Inflammatory macrophage treated with lipopolysaccharide for 1 hour (primary cell): ENCODE measurements at places on chromosomes 7 and 10.

DNA sequence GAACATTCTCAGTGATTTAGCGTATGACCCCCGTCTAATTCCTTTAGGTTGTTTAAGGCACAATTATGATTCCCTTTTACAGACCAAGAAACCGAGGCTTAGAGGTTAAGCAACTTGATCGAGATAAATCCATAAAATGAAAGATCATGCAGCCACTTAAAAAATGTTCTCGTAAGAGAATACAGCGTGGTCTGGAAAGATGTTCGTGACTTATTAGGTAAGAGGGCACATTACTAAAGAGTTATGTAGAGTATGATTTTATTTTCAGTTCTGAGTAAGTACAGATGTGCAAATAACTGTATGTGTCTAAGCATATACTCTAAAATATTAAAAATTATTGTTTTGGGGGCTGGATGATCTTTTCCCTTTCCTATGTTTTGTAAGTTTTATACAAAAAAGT is 575.1 kb downstream of the PARD3 start:
- no peak for DNase-seq

- no peak for DNase-seq
Observed at GRCh38 chr7:337567-337951, 47.6 kb downstream of the FOXL3 start.

GRCh38 chr7:142711746-142712616 is 37.3 kb upstream of the PRSS1 start:
- DNase-seq: no peak

- DNase-seq: no peak
Observed at GRCh38 chr10:62815381-62816075, 638 bp downstream of the EGR2 start.

- DNase-seq: peak; percentile 21
Observed at GRCh38 chr10:113557424-113557862, 4.6 kb downstream of the HABP2 start.

DNA sequence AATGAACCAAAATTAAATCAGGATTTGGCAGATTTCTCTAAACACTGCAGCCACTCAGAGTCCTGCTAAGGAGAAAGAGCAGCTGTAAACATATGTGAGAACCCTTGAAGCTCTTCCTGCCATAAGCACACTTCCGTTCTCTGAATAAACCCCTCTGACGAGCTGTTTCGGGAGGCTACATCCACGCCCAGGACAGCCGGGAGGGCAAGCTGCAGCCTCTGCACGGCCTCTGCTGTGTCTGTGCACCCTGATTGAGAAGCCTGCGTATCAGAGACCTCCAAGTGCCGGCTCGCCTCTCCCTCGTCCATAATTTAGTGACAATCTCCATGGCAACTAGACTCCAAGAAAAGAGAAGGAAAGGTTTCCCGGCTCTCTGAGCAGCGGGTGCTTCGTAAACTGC is 114.4 kb downstream of the PTPRN2 start:
- no peak for DNase-seq

DNA sequence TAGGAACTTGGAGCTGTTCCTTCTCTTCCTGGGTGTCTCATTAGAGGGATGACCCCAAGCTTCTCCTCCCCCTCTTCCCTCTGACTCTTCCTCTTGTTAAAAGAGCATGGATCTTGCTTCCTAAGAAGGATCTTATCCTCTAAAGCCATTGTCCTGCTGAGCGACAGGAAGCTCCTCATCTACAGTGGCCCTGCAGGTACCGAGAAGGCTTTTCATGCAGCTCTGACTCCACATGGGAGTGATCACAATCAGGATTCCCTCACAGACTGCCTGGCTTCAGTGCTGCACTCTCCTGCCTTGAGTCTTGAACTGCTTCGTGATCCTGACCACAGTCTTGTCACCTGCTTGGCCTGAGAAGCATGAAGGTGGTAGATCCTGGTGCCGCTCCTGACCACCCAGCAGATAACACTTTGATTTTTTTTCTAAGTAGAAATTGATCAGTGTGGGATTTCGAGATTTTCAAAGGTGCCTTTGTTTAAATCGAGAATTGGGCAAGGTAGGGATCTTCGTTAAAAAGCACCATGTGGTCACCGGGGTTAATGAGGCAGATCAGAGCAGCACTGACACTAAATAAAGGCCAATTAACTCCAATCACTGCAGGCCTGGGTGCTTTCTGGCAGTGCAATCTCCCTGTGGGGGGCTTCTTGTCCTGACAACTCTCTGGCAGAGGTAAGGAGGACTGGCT is 376.4 kb downstream of the NRG3 start:
- no peak for DNase-seq

- DNase-seq: no peak
Observed at GRCh38 chr7:14902589-14903067, at the start of gene DGKB. DGKB (minus strand) TSS chr7:14902751.

GRCh38 chr7:130430841-130431666 is 9.8 kb downstream of the CEP41 start:
- DNase-seq: peak; percentile 43

GRCh38 chr7:3482147-3482921 is 181.3 kb downstream of the SDK1 start:
- DNase-seq: no peak

GRCh38 chr7:1536743-1537534 is 6.4 kb downstream of the MAFK start:
- no peak for DNase-seq

DNA sequence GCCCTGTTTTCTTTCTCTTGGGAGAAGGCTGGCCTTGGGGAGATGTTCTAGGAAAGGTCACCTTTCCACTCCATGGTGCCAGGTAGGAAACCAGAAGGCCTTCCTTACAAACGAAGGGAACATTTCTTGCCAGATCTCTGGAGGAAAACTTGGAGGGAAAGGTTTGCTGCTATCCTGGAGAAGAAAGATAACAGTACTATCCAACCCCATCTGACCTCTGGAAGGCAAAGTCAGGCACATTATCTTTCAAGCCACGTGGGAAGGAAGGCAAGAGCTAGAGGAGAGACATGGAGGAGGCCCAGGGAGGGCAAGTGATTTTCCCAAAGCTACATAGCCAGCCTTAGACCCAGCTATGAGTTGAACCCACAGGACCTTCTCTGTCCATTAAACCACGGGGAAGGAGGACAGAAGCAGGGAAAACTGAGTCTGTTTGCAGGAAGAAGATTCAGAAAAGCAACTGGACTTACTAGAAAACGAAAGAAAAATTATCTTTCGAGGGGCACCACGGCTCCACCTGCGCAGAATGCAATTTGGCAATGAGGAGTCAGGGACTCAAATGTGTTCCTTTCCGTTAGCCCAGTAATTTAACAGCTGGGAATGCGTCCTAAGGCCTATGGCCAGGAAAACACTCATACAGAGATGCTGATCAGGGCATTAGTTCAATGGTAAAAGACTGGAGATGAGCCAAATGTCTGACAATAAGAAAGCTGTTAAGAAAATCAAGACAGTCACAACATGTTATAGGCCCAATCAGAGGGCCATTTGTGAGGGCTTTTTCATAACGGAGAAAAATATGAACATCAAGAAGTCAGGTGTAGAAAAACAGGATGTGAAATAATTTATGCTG is 32.0 kb upstream of the PSAP start:
- no peak for DNase-seq

DNA sequence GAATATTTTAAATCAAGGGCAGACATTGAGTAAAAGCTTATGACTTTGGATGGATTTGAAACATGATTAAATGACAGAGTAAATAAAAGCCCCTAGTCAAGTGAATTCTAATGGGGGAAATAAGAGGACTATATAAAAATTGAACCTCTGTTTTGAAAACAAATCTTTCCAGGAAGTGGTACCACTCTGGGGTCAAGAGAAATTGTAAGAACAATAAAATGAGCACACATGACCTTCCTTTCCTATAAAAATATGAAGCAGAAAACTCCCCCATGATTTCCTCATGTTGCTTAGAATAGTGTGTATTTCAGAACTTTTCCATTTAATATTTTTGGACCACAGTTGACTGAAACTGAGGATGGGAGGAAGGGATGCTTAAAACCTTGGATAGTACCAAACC is 12.3 kb upstream of the CLDN12 start:
- DNase-seq: no peak

DNA sequence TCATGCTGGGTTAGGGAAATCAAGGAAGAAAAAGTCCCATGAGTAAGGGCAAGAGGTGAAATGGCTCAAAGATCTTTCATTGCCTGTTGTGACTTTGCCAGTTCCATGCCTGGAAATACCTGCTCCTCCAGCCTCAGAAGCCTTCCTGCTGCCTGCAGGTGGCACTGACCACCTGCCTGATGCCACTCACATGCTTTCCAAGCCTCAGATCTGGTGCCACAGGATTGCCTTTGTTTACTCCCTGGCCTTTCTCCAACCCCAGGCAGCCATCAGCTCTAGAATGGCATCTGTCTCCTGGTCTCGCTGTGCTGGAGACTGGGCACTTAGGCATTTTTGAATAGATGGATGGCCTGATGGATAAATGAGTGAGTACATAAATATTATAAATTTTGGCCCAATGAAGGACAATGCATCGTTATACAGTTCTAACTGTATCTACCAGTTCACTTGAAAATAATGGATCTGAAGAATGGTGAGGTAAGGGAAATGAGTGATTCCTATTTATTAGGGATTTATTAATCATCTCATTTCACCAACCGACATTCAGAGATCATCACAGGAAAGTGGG is 657.2 kb downstream of the INHBA start:
- no peak for DNase-seq
